ENCODE measurements at places on chromosomes 3 and 15.

DNA sequence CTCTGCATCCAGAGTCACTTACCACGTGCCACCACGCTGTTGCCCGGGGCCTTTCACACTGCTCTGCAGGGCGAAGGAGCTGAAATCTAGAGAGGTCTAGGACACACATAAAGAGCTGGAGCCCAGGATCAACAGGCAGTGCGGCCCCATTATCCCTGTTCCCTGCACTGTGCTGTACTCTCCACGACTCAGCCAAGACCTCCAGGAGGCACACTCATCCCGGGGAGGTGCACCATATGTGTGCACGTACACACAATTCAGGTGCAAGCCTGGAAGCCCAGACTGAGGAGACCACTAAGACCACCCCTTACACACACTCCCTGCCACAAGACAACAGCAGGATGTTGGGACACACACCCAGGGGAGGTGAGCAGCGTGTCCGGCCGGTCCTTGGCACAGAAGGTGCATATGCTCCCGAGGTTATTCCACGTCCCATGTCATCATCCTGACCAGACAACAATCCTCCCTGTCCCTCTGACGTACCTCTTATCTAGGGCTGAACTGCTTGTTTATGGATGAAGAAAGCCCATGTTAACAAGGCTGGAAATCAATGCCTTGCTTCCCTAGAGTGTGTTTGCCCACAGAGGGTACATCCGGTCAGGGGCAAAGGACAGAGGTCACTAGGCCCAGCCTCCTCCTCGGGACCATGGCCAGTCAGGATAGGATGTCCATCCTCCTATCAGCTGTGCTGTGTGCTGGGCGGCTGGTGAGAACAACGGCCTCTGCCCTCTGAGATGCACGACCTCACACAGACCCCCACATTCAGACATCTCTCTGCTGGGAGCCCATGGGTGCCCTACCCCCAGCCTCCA, 16.1 kb downstream of the KLF15 start:
- DNase-seq: no peak

DNA sequence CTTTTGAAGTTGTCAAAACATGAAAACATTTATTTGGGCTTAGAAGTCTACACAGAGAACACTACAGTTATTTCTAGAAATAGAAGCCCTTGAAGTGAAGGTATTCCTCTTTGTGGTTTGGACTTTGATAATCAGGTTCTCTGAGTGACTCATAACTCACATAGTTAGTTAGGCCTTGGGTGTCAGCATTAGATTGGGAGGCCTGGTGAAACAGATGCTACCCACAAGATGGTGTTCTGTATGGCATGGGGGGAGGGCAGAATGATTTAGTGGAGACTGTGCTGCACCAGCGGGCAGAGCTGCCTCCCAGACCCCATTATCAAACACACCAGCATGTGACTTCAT, 108.9 kb upstream of the ETV5 start:
- DNase-seq: peak; percentile 66

DNA sequence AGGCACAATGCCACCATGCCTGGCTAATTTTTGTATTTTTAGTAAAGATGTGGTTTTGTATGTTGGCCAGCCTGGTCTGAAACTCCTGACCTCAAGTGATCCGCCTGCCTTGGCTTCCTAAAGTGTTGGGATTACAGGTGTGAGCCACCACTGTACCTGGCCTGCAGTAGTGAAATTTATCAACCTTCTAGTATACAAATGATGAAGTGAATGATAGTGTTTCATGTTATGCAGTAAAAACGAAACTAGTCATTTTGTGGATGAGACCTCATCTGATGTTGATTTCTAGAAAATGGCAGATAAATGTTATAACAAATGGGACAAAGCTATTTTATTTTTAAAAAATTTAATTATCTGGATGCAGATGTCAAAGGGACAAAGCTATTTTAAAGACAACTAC, 32.9 kb downstream of the NXPE3 start:
- DNase-seq: no peak

DNA sequence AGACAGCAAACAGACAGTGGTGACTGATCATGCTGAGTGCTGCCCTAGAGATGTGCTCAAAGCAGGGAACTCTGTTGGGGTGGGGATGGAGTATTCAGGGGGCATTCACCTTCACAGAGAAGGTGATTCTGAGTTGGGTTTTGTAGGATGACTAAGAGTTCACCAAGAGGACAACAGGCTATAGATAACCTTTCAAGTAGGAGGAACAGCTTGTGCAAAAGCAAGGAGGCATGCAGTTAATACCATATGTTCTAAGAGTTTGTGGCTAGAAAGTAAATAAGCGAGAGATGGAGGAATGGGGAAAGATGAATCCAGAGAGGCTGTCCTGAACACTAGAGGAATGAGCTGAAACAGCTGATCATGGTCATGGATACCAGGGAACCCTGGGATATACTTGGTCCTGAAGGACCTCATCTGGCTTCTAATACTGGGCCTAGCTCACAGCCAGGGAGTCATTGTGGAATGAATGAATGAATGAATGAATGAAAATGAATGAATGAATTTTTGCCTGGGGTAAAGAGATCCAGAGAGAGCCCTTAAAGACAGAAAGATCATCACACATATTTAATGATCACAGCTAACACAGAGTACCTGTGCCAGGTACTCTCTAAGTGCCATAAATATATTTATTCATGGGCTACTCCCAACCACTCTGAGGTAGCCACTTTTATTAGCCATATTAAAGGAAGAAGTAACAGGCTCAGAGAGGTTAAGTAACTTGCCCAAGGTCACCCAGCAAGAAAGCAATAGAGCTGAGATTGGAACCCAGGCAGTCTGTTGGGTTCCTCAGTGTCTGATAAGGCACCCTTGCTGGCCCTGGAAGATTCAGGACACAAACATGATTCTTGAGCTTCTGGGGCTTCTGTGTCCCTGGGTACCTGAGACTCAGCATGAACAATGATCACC, 22.0 kb downstream of the SMAD6 start:
- no peak for DNase-seq

GRCh38 chr3:104750581-104750980, 616.1 kb upstream of the ALCAM start:
- DNase-seq: no peak

- no peak for DNase-seq
Observed at GRCh38 chr15:84949043-84949442, 32.6 kb upstream of the PDE8A start.

- DNase-seq: no peak
Observed at GRCh38 chr15:55239440-55240124, 42.8 kb upstream of the RSL24D1 start.

GRCh38 chr3:110677506-110677905, 394.1 kb upstream of the NECTIN3 start:
- DNase-seq: no peak

DNA sequence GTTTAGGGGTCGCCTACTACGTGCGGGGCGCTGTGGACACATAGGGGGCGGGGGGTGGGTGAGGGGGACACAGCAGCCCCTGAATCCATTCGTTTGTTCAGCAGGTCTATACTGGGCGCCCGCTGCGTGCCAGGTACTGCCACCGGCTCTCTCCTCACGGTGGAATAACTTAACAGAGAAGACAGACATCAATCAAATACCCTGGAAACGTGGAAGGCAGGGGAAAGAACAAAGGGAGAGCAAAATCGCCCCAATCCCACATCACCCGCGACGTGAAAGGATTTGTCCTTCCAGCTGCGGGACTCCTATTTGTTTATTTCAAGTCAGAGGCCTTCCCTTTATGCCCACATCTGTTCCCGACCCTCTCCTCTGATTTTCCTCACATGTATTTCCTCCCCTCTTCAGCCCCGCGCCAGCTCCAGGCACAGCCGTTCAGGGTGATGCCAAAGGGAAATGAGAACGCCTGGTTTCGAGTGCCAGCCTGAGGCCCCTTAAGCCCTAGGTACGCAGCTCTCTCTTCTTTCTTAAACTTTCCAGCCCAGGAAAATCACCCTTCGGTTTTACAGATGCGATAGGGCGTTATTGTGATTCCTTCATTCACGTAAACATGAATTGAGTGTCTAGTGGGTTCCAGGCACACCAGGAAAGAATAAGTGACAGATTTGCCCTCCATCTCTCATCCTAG, 726 bp upstream of the PROK2 start:
- DNase-seq: no peak

GRCh38 chr3:164352991-164353390, 725.3 kb downstream of the SI start:
- no peak for DNase-seq

DNA sequence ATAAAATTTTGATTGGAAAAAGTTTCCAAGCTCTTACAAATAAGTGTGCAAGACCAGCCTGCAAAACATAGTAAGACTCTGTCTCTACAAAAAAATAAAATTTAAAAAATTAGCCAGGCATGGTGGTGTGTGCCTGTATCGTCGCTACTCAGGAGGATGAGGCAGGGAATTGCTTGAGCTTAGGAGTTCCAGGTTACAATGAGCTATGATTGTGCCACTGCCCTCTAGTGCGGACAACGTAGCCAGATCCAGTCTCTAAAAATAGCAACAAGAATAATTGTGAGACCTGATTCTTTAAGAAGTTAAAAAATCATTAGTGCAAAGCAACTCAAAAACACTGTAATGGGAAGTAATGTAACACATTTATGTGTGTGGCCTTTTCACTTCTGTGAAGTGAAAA, 251.6 kb downstream of the RBMS3 start:
- DNase-seq: no peak

DNA sequence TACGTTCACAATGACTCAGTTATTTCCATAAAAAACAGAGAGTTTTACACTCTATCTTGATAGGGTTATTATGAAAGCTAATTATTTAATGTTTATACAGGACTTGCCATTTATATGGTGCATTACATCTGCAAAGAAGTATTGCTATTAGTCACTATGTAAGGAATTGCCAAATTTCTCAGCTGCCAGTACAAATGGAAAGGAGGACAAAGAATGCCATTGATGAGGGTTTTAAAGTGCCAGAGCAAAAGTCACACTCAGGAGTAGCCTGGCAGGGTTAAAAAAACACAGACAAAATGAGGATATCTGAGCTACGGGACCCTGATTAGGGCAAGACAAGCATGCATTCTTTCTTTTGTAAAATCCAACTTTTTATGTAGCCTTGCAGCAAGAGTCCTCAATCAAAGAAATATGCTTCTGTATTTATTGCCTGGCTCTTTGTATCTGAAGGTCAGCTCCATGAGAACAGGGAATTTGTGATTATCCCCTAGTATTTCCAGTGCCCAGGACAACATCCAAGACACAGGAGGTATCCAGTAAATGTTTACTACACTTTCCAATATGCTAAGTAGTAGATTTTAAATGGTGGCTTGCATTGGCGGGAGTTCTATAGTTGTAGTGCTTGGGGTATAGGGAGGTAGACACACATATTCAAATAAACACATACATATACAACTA, 1013.6 kb downstream of the ROBO1 start:
- no peak for DNase-seq

DNA sequence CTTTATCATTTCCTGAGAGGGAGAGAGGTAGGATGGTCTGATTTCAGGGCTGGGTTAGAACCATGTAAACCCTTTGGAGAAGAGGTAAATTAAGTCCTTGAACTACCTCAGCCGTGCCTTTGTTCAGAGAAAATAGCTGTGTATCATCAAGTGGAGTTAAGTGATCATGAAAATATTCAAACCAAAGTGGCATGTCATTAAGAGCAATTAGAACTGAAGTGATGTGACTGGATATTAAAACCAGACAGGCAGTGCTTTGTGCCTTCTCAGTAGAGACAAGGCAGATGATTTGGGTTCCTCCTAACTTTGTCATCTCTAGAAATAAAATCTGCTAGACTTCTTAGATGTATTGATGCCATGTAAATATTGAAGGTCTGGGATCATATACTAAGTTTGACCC, 171.5 kb downstream of the IL5RA start:
- peak; percentile 74 for DNase-seq

DNA sequence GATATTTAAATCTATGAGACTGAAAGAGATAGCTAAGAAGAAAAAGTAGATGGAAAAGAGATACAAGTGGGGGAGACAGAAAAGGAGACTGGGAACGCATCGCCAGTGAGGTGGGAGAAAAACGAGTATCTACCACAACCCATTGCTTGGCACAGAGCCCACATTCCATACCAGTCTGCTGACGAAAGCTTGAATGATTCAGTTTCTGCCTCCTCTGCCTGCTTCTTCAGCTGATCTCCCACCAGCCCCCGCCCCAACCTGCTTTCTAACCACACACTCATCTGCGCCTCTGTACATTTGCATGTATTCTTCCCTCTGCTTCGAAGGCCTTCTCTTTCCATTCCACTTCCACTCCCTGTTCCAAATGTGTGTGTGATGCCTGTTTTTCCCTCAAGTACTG, 188.1 kb downstream of the USP13 start:
- no peak for DNase-seq

GRCh38 chr3:39122813-39123212, 15.3 kb downstream of the TTC21A start:
- no peak for DNase-seq

- DNase-seq: peak; percentile 79
Observed at GRCh38 chr15:49235446-49236124, 65.5 kb downstream of the GALK2 start.

- no peak for DNase-seq
Observed at GRCh38 chr3:9902372-9903237, at the start of gene IL17RE. IL17RE (plus strand) TSS chr3:9902848; CDS start chr3:9902933, 85 bp downstream.

DNA sequence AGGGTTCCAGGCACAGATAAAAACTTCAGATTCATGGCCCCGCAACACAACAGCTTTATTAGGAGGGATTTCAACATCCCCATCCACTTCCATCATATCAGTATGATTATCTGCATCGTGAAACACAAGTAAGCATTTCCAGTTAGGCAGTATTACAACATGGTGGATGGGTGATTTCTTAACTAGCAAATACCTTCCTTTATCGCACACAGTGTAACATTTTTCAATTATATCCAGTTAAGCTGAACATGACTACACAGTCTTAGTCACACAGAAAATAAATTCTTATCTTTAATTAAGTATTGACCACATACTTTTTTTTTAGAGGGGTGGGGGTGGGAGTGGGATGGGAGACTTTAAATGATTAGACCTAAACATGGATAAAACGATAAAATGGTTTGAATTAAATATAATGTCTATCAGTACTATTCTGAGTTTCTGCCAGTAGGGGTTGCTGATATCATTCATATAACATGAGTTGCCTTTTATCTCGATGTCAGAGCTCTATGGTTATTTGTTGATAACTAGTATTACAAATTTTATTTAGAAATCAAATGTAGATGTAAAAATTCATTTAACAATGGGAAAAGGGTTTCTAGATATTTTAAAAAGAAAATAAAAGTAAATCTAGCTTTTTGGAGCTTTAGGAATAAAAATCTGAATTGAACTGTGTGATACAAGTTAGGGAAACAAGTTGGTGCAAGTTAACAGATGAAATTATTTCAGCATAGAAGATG, 146.6 kb downstream of the TBL1XR1 start:
- peak; percentile 56 for DNase-seq

DNA sequence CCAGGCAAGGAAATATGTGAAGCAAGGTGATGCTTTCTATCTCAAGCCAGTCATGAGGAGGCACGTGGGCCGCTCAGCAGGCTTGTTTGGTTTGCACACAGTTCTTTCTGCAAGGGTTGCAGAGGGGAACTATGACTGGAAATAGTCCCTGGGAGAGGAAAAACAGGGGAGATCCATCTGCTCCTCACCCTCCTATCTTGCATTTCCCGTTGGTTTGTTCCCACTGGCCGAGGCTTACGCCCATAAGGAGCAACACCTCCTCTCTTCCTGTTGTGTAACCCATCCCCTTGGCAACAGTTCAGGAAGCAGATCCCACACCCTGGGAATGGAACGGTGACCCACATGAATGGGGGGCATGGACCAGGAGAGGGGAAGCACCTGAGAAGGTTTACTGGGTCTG, 72.1 kb upstream of the MAGI1 start:
- no peak for DNase-seq

- peak; percentile 37 for DNase-seq
Observed at GRCh38 chr15:84035399-84035766, 200.2 kb upstream of the GOLGA6L4 start.

Measured in NCI-H524 (cell line).